ENCODE measurements at places on chromosomes 1 and 21.

DNA sequence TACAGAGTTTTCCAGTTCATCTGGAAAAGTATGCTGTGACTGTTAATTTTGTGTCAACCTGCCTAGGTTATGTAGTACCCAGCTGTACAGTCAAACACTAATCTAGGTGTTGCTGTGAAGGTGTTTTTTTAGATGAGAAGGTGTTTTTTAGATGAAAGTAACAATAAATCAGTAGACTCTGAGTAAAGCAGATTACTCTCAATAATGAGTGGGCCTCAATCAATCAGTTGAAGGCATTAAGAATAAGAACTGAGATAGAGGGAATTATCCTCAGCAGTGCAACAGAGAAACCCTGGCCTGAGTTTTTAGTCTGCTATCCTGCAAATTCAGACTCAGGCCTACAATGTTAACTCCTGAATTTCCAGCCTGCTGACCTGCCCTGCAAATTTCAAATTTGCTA, 33.5 kb downstream of the SCAF4 start:
- DNase-seq: no peak

GRCh38 chr21:33373451-33373850, 29.8 kb upstream of the IFNGR2 start:
- DNase-seq: no peak

GRCh38 chr1:235058695-235059094, 69.9 kb downstream of the TOMM20 start:
- DNase-seq: no peak

DNA sequence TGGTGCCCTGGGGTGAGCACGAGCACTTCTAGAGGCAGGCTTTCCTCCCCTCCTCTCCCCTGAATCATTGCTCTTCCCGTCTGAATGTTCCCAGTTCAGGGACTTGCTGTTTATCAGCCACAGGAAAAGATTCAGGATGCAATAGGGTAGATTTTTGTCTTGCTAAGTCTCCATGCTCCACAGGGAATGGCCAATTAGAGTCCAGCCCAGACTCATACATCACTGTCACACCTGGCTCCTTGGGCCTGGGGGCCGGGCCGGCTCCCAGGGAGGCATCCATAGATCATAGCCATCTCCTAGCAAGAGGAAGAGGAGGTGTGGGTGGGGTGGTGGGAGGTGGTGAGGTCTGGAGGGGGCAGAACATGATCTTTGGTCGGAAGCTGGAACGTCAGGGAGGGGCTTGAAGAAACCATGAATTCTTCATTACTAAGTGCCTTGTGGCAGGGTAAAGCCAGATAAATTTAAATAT, 83.4 kb downstream of the LRRN2 start:
- DNase-seq: no peak

GRCh38 chr1:20154301-20154831, 15.2 kb downstream of the PLA2G2F start:
- no peak for DNase-seq

GRCh38 chr1:147897029-147897752, 5.4 kb upstream of the GJA8 start:
- DNase-seq: no peak

DNA sequence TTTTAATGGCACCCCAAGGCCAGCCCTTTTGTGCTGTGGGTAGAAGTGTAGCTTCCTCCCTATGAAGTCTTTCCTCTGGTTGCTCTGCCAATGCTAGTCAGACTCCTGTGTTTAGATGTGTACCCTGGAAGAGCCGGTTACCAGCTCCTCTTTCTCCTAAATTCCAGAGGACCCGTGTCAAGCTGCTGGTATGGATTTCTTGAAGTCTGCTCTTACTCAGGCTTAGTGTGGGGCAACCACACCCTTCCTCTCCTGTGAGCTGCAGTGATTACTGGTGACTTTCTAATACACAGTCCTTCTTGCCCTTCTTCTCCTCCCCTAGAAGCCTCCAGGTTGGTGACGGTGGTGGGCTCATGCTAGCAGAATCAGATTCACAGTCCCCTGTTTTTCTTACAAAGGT, 74.1 kb upstream of the AKT3 start:
- no peak for DNase-seq

DNA sequence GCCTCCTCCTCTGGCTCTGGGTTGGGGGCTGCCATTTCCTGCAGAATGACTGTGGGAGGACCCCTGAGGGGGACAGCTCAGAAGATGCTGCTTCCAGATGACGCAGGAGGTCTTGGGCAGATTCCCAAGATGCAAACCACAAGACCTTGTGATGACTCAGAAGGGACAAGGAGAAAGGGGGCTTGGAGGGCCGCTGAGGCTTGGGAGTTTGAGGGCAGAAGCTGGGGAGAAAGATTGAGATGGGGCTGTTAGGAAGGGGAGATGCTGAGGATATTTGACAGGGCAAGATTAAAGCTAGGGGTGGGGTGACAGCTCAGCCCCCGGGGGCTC, 7.5 kb downstream of the PTPRU start:
- no peak for DNase-seq

DNA sequence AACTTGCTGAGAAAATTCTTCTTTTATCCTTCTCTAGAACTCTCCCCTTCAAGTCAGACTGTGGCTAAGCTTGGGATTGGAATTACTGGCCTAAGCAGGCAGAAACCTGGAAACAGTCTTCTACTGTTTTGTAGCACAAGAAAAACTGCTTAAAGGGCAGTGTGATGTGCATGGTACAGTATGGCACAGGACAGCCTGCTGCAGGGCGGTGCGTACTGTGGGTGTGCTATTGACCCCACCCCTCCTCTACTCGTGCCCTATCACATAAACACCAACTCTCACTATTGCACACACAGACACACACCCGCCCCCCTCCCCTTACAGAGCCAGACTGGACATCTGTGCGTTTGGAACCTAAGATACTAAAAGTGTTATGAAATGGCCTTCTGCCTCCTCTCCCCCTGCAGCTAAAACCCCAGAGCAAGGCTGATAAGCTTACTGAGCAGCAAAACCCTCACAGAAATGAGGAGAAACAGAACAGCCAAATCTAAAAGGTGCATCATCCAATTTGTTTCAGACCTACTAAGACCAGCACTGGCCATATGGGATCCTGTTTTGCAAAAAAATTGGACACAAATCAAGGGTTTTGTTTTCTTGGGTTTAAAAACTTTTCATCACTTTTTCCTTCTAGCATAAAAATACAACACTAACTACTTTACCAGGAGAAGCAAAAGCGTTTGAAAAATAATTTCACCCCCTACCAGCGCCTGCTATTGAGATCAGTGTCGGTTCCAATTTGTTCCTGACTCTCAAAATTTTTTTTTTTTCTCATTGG, 355.8 kb upstream of the LYPLAL1 start:
- DNase-seq: no peak

DNA sequence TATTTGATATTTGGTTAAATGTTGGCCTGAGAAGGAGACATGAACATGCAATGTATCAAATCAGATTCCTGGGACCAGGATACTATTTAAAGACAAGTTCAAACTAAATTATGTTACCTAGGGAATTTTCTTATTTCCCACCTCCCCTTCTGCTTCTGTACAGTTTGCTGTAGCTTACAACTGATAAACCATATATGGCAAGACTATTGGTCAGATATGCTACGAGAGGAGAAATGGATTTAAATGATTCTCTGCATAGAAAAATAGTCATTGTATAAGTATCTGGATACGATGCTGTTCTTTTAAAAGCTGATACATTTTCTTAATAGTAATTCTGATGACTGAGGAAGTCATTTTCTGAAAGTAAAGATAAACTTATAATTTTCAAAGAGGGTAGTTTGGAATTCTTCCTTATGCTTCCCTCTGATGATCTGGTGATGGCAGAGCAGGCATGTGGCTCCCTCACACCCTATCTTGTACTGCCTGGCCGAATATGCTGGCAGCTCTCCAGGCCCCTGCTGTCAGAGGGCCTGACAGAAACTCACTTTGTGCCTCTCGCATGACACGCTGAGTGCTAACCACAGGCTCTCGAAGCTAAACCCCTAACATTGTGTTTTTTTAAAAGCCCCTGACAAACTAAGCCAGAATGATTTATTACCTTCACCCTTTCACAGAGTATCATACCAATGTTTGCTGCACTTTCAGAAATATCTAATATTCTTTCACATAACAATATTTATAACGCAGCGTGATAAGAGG, 19.4 kb downstream of the RRP15 start:
- DNase-seq: no peak

DNA sequence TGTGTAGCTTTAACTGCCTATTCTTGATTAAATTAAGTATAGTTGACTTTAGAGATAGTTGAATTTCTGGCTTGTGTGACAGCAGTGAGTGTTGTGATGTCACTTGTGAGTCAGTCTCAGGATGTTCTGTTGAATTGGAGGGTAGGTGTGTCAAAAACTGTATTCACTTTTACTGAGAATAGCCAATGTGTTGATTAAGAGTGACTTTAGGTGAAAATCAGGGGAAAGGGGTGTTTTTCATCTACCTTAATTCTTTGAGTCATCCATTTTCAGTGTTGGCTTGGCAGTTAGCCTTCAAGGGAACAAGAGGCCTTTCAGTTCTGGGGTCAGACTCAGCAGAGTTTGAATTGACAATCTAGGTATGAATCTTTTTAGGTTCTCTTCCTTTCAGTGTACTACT, 75.9 kb downstream of the CDC14A start:
- no peak for DNase-seq

DNA sequence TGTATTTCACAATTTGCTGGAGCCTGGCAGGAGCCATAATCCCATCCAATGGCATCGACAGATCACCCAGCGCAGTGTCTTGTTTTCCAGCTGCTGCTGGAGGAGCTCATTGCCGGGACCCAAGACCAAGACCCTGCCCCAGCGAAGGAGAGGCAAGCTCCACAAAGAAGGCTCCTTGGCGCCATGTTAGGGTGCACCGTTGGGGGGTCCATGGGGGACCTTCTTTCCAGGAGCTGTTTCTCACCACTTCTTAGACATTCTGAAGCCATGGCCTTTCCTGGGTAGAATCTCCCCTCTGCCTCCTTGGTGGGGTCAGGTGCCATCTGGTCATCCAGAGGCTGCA, 31.1 kb downstream of the AJAP1 start:
- no peak for DNase-seq

GRCh38 chr1:214270097-214270650, 10.8 kb upstream of the SMYD2 start:
- DNase-seq: no peak
